Breast epithelium (tissue), 4 donors: ENCODE measurements at places on chromosomes 3 and 15. TPM values are rescaled to one million over a fixed set of nuclear protein-coding genes. Genes with fewer than 3 reads are reported as not detected.

GRCh38 chr3:51975852-51976549, 1.1 kb downstream of the ABHD14A start:
- H3K4me3 ChIP-seq, result peak overlapping the region; percentile 77
- peak; percentile 60 for DNase-seq
- peaks cover 6% of the 10 kb centered on the region for H3K4me1 ChIP-seq
- H3K27me3 ChIP-seq, result no peaks in the 10 kb centered on the region
- peak overlapping the region; percentile 96 for H3K27ac ChIP-seq

GRCh38 chr3:160115387-160115786, 109.8 kb upstream of the C3orf80 start:
- no peaks in the 10 kb centered on the region for H3K27me3 ChIP-seq
- H3K4me3 ChIP-seq, result no peak overlapping the region
- H3K27ac ChIP-seq, result no peak overlapping the region
- H3K36me3 ChIP-seq, result no peaks in the 10 kb centered on the region
- DNase-seq, result no peak
- no peaks in the 10 kb centered on the region for H3K4me1 ChIP-seq

DNA sequence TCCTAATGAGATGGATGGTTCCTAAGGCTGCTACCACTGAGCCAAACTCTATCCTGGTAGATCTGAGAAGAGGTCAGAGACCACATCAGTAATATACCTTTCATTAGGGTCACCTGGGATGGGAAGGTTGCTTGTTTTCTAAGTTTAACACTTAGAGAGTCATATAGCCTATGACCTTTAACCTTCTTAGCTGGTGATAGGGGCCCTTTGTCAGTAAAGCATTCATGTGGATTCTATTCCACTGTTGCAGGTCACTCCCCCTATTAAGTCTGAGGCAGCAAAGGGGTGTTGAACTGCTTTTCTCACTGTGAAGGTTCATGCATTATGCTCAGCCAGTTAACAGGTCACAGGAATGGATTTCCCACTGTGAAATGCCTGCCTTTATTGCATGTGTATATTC, 6.1 kb upstream of the ZNF609 start:
- no peak for DNase-seq
- H3K4me1 ChIP-seq, result peaks cover 14% of the 10 kb centered on the region
- no peak overlapping the region for H3K27ac ChIP-seq
- H3K27me3 ChIP-seq, result no peaks in the 10 kb centered on the region
- no peaks in the 10 kb centered on the region for H3K36me3 ChIP-seq

- no peak overlapping the region for H3K27ac ChIP-seq
- DNase-seq, result no peak
- H3K4me3 ChIP-seq, result no peak overlapping the region
- no peaks in the 10 kb centered on the region for H3K27me3 ChIP-seq
- no peaks in the 10 kb centered on the region for H3K4me1 ChIP-seq
- H3K36me3 ChIP-seq, result no peaks in the 10 kb centered on the region
Measured at GRCh38 chr3:162171970-162172369, 675.4 kb downstream of the OTOL1 start.

GRCh38 chr15:73981761-73982221, 10.3 kb downstream of the STOML1 start:
- no peak for DNase-seq
- no peaks in the 10 kb centered on the region for H3K36me3 ChIP-seq
- no peak overlapping the region for H3K4me3 ChIP-seq
- no peaks in the 10 kb centered on the region for H3K27me3 ChIP-seq
- H3K27ac ChIP-seq, result peak overlapping the region; percentile 88

- H3K4me1 ChIP-seq, result no peaks in the 10 kb centered on the region
- no peak for DNase-seq
- no peak overlapping the region for H3K4me3 ChIP-seq
- no peaks in the 10 kb centered on the region for H3K36me3 ChIP-seq
- no peaks in the 10 kb centered on the region for H3K27me3 ChIP-seq
Measured at GRCh38 chr15:85880501-85881190, 85.9 kb upstream of the KLHL25 start.

DNA sequence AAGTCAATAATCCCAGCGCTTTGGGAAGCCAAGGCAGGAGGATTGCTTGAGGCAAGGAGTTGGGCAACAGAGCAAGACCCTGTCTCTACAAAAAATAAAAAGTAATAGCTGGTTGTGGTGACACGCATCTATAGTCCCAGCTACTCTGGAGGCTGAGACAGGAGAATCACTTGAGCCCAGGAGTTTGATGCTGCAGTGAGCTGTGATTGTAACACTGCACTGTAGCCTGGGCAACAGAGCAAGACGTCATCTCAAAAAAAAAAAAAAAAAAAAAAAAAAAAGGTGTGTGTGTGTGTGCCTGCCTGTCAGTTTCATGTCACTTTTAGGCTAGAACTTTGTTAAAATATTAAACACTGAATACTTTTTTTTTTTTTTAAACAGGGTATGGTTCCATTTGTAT, 28.4 kb downstream of the DNAJC19 start:
- no peaks in the 10 kb centered on the region for H3K4me1 ChIP-seq
- H3K27me3 ChIP-seq, result no peaks in the 10 kb centered on the region
- no peak overlapping the region for H3K4me3 ChIP-seq
- H3K27ac ChIP-seq, result no peak overlapping the region
- H3K36me3 ChIP-seq, result no peaks in the 10 kb centered on the region

DNA sequence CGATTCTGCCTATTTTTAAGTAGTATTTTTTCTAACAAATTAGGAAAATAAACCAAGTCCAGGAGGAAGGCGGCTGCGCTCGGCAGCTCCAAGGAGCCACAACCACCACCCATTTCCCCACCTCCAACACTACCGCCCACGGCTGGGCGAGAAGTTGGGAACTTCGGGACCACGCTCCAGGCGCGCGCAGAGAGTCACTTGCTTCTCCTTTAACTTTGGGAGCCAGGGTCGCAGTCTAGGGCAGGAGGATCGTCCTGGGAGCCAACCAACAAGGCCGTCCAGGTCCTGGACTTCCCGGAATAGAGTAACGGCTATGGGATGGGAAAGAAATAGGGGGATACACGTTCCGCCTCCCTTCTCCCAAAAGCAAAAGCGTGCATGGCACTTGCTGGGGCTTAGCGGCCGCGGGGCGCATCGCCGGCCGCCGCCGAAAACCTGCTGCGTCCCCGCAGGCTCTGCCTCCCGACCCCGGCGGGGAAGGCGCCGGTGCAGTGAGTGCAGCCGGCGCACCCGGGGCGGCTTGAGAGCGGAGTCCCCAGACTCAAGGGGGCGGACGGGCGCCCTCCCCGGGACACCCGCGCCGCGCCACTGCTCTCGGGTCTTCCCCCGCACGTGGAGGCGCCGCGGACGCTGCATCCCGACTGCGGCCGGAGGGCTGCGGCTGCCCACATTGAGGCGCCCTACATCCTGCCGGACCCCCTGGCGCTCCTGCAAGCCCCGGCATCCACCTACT, 699 bp downstream of the MEGF11 start:
- H3K27me3 ChIP-seq, result peaks cover 45% of the 10 kb centered on the region
- DNase-seq, result no peak
- peak overlapping the region; percentile 80 for H3K4me3 ChIP-seq
- no peaks in the 10 kb centered on the region for H3K36me3 ChIP-seq
- no peak overlapping the region for H3K27ac ChIP-seq

- H3K36me3 ChIP-seq, result no peaks in the 10 kb centered on the region
- H3K27me3 ChIP-seq, result no peaks in the 10 kb centered on the region
- peak; percentile 38 for DNase-seq
- peak within 1 kb of the TSS; percentile 6 for H3K4me3 ChIP-seq
Measured at GRCh38 chr3:46208167-46208704, at the start of gene CCR1. Gene CCR1, minus strand, starts transcription at chr3:46208313. Its CDS starts 4,000 bp downstream, at chr3:46204313.

DNA sequence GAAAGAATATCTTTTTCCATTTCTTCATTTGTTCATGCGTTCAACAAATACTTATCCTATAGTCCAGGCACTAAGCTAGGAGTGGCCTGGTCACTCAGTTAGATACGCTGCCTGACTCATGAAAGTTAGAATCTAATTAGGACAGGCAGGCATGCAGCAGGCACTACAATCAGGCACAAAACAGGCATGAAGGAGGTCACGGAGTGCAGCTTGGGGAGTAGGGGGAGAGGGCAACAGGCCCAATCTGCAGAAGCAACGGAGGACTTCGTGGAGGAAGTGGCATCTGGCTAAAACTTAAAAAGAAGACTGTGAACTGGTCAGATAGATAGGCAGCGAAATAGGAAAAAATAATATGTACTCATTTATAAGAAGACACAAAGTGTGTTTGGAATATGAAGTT, 420.9 kb downstream of the MAGI1 start:
- no peak for DNase-seq
- H3K27me3 ChIP-seq, result no peaks in the 10 kb centered on the region
- no peaks in the 10 kb centered on the region for H3K36me3 ChIP-seq
- H3K27ac ChIP-seq, result no peak overlapping the region
- H3K4me3 ChIP-seq, result no peak overlapping the region
- no peaks in the 10 kb centered on the region for H3K4me1 ChIP-seq

DNA sequence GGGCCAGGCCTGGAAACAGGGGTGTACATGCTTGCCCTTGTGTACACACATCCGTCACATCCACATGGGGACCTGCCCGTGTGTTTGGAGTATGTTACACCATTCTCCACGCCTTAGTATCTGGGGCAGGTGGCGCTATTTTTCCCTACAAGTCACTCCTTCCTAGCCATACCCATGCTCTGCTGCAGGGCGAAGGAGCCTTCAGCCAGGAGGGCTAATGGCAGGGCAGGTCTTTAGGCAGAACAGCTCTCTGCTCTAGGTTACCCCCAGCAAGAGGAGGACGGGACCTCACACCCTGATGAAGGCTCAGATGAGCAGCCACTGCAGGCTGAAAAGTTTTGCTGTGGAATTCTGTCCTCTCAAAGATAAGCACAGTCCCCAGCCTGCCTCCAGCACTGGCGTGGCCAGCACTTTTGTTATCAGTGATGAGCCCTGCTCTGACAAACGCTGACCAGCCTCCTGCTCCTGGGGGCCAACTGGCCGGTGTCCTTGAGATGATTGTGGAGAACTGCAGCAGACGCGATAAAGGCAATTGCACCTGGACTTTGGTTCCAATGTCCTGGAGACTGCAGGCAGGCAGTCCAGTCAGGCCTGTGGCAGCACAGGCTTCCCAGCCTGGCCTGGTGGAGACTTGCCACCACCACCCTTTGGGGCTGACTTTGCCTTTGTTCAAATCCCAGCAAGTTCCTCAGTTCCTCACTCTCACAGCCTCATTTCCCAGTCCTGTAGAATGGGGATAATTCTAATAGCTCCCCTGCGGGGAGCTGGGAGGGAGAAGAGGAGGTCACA, 19.8 kb upstream of the PIGZ start:
- H3K4me1 ChIP-seq, result no peaks in the 10 kb centered on the region
- H3K27me3 ChIP-seq, result no peaks in the 10 kb centered on the region
- H3K4me3 ChIP-seq, result no peak overlapping the region
- H3K36me3 ChIP-seq, result no peaks in the 10 kb centered on the region

DNA sequence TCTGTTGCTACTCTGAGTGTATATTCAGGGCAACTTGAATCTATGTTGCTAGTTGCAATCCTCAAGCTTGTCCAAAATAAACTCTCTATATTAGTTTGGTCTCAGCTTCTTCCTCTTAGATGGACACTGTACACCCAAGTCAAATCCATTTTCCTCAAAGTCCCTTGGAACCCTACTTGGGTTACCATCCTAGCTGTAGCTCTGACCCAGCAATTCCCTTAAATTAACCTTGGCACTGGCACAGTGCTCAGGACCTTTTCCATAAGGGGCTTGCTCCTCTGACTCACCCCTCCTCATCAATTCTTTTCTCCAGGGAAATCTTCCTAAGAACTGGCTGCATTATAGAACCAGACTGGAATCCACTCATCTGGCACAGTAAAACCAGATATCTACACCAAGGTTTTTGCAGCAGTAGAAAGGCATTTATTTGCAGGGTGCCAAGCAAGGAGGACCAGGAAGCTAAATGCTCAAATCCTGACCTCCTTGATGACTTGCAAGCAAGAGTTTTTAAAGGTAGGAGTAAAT, 44.9 kb upstream of the B3GALNT1 start:
- no peaks in the 10 kb centered on the region for H3K4me1 ChIP-seq
- H3K27me3 ChIP-seq, result no peaks in the 10 kb centered on the region

DNA sequence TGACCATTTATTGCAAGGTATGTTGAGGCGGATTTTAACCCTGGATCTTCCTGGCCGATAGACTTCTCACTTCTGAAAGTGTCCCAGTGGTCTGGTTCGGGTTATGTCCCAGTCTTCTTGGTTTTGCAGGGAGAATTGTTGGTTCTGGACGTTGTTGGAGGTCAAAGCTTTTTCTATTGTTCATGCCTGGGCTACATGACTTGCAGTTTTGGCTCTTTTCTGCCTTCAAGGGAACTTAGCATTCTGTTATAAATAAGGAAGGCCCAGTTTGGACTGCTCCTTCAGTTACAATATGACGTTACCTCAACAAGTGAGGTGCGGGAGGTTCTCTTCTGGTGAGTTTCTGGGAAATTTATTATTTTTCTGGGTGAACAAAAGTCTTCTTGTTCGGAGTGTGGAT, 614.3 kb downstream of the DIPK2A start:
- H3K4me1 ChIP-seq, result no peaks in the 10 kb centered on the region
- no peak for DNase-seq
- H3K4me3 ChIP-seq, result no peak overlapping the region
- H3K27ac ChIP-seq, result no peak overlapping the region

DNA sequence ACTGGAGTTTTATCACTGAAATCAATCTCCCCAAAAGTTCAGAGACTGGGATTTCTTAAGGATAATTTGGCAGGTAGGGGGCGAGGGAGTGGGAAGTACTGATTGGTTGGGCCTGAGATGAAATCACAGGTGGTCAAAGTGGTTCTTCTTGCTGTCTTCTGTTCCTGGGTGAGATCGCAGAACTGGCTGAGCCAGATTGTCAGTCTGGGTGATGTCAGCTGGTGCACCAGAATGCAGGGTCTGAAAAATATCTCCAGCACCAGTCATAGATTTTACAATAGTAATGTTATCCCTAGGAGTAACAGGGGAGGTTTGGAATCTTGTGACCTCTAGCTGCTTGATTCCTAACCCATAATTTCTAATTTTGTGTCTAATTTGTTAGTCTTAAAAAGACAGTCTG, 86.7 kb upstream of the SLC25A36 start:
- no peaks in the 10 kb centered on the region for H3K36me3 ChIP-seq
- H3K4me1 ChIP-seq, result no peaks in the 10 kb centered on the region
- H3K4me3 ChIP-seq, result no peak overlapping the region
- no peak for DNase-seq

Gene NRROS
- 13.9 TPM for total RNA-seq

Gene PLA2G4D
- total RNA-seq, result not detected

Gene RASL12
- 12.6 TPM for total RNA-seq

Gene ASB14
- total RNA-seq, result not detected

Gene LRRK1
- 10.1 TPM for total RNA-seq

Gene WNT7A
- total RNA-seq, result not detected

Gene STAC
- total RNA-seq, result 1.4 TPM

Gene GHSR
- total RNA-seq, result not detected
